ENCODE measurements at places on chromosomes 6 and 20.

DNA sequence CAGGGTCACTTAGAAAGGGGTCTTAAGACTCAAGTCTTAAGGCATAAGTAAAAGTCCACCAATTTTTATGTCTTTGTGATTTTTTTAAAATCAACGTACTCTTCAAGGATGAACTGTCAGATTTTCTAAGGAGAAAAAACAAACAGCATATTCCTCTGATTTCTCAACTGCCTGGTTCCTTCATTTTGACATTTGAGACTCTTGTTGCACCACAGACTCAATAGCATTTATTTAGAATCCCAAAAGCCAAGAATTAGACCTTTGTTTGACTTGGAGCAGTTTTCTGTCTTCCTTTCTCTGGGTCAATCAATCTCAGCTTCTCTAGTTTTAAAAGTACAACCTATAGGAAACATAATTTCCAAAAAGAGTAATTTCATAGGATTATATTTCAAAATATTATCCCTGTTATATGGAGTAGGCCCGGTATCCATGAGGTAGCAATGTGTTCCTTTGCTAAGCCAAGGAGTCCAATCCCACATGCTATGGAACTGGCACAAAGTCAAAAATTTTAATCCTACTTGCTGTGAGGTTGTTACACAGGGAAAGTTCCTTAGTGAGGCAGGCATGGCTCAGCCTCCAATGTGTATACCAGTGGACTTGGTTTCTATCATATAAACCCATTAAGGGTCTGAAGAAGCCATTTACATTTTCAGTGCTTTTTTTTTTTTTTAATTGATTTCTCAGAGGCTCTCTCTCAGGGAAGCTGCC, 405.7 kb downstream of the KIF16B start:
- no peak for DNase-seq

DNA sequence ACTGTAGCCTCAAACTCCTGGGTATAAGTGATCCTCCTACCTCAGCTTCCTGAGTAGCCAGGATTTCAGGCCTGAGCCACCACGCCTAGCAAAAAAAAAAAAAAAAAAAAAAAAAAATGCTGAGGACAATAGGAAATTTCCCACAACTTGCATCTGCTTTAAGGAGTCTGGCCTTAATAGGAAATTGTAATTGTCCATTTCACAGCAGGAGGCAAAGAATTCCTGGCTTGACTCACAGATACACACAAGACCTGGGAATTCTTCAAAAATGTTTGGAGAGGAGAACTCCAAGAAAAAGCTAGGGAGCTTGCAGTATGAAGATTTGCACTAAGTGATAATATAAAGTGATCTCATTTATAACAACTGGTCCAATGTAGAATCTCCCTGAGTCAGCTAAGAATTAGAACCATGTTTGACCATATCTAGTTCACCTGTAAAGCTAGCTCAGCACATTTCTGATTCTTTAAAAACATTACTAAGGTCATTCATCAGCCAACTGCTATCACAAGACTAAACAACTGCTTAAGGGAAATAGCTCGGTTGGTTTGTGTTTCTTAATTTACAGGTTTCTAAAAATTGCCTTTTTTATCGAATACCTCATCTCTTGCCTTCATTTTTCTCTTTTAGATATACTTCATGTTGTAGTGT, 80.2 kb upstream of the SLC2A12 start:
- no peak for DNase-seq

- no peak for DNase-seq
These were observed 88.1 kb downstream of the IPCEF1 start for GRCh38 chr6:154268486-154268885.

DNA sequence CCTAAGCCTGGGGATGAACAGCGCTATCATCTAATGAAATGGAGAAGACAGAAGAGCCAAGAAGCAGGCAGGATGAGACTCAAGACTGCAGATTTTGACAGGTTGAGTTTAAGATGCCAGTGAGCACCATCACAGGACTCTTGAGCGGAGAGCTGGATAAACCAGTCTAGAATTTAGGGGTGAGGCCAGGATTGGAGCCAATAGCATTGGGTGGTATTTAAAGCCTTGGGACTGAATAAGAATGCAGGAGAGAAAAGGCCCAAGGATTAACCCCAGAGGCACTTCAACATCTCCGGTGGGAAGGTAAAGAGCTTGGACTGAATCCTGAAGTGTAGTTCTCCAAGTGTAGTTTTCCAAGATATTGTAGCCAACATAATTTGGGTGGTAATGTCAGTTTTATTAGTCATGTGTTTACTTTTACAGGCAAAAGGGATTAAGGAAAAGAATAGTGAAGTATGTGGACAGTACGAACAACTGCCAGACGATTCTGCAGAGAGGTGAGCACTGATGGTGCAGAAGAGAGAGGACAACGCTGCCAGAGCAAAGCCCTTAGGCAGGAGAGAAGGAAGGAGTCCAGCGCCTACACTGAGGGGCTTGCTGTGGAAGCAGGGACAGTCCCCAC, 85.2 kb downstream of the DTNBP1 start:
- DNase-seq: no peak

DNA sequence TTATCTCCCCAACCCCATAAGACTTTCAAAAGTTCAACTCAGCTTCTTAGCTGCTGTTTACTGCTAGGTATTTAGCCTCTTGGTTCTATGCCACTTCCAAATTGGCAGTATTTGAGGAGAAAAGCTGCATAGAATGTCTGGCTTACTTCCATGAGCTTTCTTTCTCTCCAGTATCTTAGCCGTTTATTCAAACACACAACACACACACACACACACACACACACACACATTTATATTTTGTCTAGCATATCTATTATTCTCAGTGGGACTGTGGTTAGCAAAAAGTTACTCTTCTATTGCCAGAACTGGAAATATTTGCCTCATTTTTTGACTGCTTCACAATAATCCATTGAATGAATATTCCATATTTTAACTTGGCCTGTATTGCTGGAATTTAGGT, 634.2 kb upstream of the IMPG1 start:
- DNase-seq: no peak

GRCh38 chr20:57908704-57909630, 199.2 kb upstream of the PMEPA1 start:
- no peak for DNase-seq

DNA sequence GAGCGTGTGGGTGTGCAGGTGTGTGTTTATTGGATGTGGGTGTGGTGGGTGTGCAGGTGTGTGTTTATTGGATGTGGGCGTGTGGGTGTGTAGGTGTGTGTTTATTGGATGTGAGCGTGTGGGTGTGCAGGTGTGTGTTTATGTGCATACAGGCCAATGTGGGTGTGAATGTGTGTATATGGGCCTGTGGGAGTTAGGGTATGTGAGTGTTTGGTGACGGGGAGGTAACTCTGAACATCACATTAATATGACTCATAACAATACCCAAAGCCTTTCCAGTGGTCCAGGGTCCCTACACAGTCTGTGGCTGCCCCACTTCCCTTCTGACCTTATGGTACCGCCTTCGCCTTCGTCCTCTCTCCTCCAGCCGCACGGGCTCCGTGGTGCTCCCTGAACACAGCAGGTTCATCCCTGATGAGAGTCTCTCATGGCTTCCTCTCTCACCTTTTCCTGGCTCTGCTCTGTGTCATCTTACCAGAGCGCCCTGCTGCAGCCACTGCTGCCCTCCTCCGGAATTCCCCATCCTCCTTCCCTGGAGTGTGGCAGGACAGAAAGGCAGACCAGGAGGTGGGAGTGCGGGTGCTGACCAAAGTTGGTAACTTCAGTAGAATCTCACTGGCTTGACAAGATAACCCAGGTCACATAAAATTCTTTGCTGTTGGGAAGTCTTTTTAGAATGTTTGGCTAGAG, 80.0 kb downstream of the SLC2A10 start:
- DNase-seq: no peak

- DNase-seq: peak; percentile 9
These were observed 603.2 kb downstream of the RNF144B start for GRCh38 chr6:18990059-18990978.

- DNase-seq: no peak
These were observed 50.0 kb upstream of the FAM83C start for GRCh38 chr20:35342154-35342769.

DNA sequence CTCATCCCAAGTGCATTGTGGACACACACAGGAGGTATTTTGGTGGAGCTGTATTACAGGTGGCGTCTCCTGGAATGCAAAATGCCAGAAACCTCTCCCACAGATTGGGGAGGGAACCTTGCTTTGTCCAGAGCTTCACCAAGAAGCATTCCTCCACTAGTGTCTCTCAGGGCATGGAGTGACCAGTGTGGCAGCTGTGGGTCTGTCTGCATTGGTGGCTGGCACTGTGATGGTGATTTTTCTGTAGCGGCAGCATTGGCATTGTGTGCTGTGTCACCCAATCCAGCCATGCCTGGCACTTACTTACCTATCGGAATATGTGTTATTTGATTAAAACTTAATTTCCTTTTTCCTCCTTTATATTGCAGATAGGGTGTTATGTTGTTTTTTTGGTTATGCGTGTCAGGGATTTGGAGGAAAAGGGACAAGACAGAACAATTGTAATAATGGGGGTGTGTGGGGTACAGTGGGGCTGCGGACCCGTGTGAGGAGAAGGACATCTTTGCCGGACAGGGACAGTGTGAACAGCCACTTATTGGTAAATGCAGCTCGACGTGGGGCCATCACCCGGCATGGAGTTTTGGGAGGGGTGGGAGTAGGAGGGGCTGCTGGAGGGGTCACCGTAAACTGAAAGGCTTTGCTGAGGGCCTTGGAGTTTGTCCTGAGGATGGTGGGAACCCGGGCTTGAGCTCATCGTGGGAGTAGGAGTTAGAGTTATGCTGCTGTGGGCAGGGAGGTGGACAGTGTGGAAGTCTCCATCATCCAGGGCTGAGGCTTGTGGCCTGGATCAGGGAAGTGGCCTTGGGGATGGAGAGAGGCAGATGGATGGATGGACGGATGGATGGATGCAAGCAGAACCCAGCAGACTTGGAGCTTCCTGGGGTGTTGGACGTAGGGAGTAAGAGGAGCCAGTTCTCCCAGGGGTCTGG, 105.0 kb downstream of the SYCP2 start:
- no peak for DNase-seq

GRCh38 chr20:6044115-6044514, 9.7 kb downstream of the LRRN4 start:
- DNase-seq: no peak

- no peak for DNase-seq
These were observed 91.9 kb downstream of the TAF4 start for GRCh38 chr20:61973515-61974356.

- DNase-seq: no peak
These were observed 53.8 kb upstream of the PDE10A start for GRCh38 chr6:165716886-165717285.

DNA sequence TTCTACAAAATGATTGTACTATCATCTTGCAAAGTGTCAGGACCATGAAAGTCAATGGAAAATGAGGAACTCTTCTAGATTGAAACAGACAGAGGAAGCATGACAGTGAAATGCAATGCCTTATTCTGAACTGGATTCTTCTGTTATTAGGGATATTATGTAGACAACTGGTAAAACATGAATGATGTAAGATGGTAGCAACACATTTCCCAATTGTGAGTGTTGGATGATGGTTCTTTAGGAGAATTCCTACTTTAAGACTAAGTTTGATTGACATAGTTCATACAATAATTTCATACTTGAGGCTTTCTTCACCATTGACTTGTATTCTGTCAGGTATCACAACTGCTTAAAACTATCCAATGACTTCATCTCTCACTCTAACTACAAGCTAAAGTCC, 4.5 kb downstream of the UBE3D start:
- DNase-seq: no peak

- no peak for DNase-seq
These were observed 260.6 kb downstream of the TPBG start for GRCh38 chr6:82624251-82624650.

- no peak for DNase-seq
These were observed 1187.5 kb downstream of the HACE1 start for GRCh38 chr6:103672169-103672568.

DNA sequence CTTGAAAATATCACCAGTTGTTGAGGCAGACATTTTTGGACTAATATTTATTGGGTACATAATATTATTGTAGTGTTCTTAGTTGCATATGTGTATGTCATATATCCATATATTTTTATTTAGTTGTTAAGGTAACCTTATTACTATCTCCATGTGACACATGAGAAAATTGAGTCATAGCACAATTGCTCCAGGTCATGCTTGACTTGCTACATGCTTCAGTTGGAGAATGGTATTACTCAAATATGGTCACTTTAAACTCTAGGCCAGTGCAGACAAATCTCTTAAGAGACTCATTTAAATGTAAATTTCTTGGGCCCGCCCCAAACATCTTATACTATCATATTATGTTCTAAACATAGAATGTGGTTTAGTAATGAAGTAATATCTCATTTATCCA, 246.1 kb downstream of the RIMS1 start:
- no peak for DNase-seq

GRCh38 chr6:85354761-85355618, 94.9 kb upstream of the NT5E start:
- peak; percentile 21 for DNase-seq

DNA sequence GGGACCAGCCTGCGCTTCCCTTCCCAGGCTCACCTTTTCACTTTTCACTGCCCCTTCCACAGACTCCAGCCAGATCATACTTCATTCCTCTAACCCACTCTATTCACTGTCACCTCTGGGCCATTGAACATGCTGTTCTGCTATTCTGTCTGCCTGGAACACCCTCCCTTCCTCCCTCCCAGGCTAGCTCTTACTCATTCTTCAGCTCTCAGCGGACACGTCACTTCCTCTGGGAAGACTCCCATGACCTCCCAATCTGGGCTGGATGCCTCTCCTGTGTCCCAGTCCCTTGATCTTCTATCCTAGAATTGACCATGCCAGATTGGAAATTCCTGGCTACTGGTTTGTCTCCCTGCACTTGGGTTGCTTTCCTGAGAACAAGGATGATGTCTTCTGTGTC, 5.0 kb downstream of the SLC12A5 start:
- DNase-seq: no peak

DNA sequence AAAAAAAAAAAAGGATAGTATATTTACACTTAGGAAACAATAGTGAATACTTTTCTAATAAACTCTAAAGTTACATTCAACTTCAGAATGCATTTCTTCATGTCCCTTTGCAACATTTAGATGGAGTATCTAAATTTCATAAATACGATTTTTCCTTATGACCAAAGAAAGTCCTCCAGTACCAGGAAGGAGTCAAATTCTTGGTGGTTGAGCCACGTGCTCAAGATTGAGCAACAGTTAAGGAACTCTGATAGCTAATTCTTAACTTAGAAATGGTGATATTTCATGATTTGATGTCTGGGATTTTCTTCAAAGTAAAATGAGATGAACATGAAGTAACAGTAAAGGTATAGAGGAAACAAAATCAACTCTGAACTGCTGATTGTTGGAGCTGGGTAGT, 92.7 kb downstream of the SASH1 start:
- DNase-seq: no peak

All from anterior cingulate cortex (tissue), 58 donors.